Thyroid gland (tissue), 4 donors: ENCODE measurements at places on chromosomes 4 and X. TPM values are rescaled to one million over a fixed set of nuclear protein-coding genes. Genes with fewer than 3 reads are reported as not detected.

RNF150 gene
- 34.5 TPM for total RNA-seq

EFHC2 gene
- 6.2 TPM for total RNA-seq

XKRX gene
- total RNA-seq: 3.3 TPM

IQSEC2 gene
- 17.2 TPM for total RNA-seq

BCLAF3 gene
- total RNA-seq: 16.7 TPM

ATP1B4 gene
- not detected for total RNA-seq

CD40LG gene
- not detected for total RNA-seq

GABRA4 gene
- not detected for total RNA-seq

DNA sequence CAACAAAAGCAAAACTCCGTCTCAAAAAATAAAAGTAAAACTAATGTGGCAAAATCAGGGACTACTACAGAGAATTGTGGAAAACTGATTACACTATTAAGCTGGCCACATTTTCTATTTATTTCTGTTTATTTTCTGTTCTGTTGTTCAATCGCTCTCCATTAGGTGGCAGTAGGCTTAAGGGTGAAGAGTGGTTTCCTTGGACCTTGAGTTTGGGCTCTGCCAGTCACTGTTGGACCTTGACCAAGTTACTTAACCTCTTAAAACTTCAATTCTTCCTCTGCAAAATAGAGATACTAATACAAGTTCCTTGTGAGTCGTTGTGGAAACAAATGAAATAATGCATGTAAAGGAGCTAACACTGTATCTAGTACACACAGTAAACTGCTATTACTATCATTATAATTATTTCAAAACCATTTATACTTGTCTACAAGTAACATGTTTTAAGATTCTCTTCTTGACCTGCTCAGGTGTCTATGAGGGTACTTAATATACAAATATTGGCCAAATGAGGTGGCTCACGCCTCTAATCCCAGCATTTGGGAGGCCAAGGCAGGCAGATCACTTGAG lies 15.2 kb downstream of the HSD17B11 start:
- no peak overlapping the region for H3K27ac ChIP-seq
- no peak overlapping the region for H3K4me3 ChIP-seq
- H3K4me1 ChIP-seq: no peaks in the 10 kb centered on the region
- DNase-seq: peak; percentile 40

DNA sequence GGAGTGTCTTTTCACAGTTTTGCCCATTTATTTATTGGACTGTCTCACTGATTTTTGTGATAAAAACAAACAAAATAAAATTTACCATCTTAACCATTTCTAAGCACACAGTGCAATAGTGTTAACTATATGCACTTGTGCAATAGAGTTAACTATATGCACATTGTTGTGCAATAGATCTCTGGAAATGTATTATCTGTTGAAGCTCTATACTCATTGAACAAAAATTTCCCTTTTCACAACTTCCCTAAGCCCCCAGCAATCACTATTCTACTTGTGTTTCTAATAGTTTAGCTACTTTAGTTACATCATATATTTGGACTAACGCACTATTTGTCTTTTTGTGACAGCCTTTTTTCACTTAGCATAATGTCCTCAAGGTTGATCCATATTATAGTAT lies 59.7 kb upstream of the BEX4 start:
- H3K36me3 ChIP-seq: no peaks in the 10 kb centered on the region
- H3K4me3 ChIP-seq: no peak overlapping the region
- no peaks in the 10 kb centered on the region for H3K4me1 ChIP-seq
- DNase-seq: no peak
- H3K27me3 ChIP-seq: no peaks in the 10 kb centered on the region

- no peaks in the 10 kb centered on the region for H3K27me3 ChIP-seq
- H3K27ac ChIP-seq: no peak overlapping the region
- H3K36me3 ChIP-seq: no peaks in the 10 kb centered on the region
- no peak overlapping the region for H3K4me3 ChIP-seq
- H3K4me1 ChIP-seq: no peaks in the 10 kb centered on the region
Observed at GRCh38 chr4:30068234-30068633, 651.9 kb upstream of the PCDH7 start.

DNA sequence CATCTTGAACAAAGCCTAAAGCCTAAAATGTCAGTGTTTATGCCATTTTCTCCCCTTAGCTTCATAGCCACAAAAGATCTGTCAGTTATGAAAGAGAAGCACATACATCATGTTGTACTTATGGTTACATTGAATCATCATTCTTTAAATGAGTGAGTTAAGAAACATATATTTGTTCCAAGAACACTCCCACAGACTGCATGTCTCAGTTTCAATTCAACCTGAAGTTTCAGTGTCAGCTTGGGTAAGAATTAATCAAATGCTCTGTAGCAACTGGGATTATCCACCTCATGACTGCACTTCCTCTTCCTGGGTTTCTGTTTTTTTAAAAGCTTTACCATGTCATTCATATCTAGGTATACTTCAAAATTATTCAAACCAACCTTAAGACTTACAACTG lies 3.9 kb upstream of the TMPRSS11B start:
- no peak overlapping the region for H3K4me3 ChIP-seq
- no peak overlapping the region for H3K27ac ChIP-seq
- H3K4me1 ChIP-seq: no peaks in the 10 kb centered on the region
- no peaks in the 10 kb centered on the region for H3K27me3 ChIP-seq
- H3K36me3 ChIP-seq: no peaks in the 10 kb centered on the region
- DNase-seq: no peak

GRCh38 chr4:186693159-186693815 lies 30.4 kb downstream of the FAT1 start:
- peak; percentile 80 for DNase-seq
- no peak overlapping the region for H3K27ac ChIP-seq
- no peak overlapping the region for H3K4me3 ChIP-seq
- H3K27me3 ChIP-seq: no peaks in the 10 kb centered on the region
- H3K4me1 ChIP-seq: peaks cover 24% of the 10 kb centered on the region

DNA sequence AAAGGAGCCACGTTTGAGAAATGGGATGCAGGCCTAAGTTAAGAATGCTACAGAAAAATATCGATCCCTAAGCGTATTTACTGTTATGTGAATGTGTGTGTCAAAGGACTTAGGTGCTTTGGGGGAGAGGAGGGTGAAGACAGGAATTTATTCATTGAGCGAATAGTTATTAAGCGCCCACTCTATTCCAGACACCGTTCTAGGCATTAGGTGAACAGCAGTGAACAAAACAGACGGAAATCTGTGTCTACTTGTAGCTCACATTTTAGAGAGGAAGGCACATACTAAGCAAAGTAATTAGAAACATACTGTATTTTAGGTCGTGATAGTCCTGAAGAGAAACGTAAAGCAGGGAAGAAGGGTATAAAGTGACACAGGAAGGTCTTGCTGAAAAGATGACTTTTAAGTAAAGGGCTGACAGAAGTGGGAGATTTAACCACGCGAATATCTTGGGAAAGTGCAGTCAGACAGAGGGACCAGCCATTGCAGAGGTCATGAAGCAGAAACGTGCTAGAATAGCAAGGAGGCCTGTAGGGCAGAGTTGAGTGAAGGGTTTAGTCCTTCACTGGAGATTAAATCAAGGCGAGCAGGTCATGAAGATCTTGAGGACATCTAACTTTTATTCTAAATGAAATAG lies 541 bp downstream of the AIMP1 start:
- H3K36me3 ChIP-seq: no peaks in the 10 kb centered on the region
- H3K27me3 ChIP-seq: no peaks in the 10 kb centered on the region
- peak overlapping the region; percentile 58 for H3K4me3 ChIP-seq
- peaks cover 9% of the 10 kb centered on the region for H3K4me1 ChIP-seq
- DNase-seq: no peak
- peak overlapping the region; percentile 80 for H3K27ac ChIP-seq

- DNase-seq: no peak
- no peaks in the 10 kb centered on the region for H3K36me3 ChIP-seq
- no peaks in the 10 kb centered on the region for H3K27me3 ChIP-seq
- no peak overlapping the region for H3K27ac ChIP-seq
Observed at GRCh38 chrX:18002791-18003190, 141.7 kb upstream of the RAI2 start.

- no peak for DNase-seq
- H3K27me3 ChIP-seq: no peaks in the 10 kb centered on the region
- no peak overlapping the region for H3K27ac ChIP-seq
Observed at GRCh38 chr4:109648266-109648996, 54.8 kb downstream of the CASP6 start.

DNA sequence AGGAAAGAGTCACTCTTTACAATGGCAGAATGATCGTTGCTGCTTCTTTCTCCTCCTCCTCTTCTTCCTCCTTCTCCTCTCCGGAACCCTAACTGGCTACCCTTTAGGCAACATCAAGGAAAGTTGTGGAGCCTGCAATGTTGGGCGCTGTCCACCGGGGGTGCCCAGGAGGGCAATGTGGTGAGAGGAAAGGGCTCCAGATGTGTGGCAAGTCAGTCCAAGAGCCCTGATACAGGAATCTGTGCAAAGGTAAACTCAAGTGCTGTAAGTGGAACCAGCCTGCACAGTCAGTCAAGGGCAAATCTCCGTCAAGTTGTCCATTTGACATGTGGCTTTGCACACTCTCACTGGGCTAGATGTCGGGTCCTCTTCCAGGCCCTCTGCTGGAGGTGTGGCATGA lies 2.8 kb downstream of the RTL5 start:
- no peak overlapping the region for H3K27ac ChIP-seq
- H3K36me3 ChIP-seq: no peaks in the 10 kb centered on the region

- no peak for DNase-seq
- no peak overlapping the region for H3K4me3 ChIP-seq
- no peaks in the 10 kb centered on the region for H3K4me1 ChIP-seq
Observed at GRCh38 chrX:53330331-53330730, 48.9 kb upstream of the IQSEC2 start.

DNA sequence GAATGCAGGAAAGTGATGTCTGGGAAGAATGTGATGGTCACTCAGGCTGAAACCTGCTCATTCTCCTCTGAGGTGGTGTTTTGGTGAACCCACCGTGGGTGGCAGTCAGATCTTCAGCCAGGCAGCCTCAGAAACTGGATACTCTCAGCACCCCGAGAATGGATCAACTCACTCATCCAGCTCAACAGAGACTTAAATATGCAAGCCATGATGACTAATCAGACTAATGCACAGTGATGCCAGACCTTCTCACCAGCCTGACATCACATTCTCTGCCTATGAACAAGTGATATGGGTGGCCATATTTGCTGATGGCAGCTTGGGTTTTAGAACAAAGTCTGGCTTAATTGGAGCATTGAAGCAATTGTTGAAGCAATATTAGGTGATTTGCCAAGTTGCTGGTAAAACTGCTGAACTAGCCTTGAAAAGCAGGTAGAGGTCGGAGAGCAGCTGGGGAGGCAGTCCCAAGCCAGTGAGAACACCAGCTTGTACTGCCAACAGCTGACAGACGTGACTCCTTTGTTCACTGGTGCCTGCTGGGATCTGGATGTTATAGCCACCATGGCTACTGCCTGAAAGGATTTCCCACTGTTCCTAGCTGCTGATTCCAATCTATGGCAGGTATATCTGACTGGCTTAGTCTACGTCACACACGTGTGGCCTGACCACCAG lies 608.1 kb downstream of the MID1IP1 start:
- DNase-seq: no peak
- no peaks in the 10 kb centered on the region for H3K27me3 ChIP-seq
- no peaks in the 10 kb centered on the region for H3K36me3 ChIP-seq
- H3K27ac ChIP-seq: no peak overlapping the region
- no peak overlapping the region for H3K4me3 ChIP-seq

- H3K27me3 ChIP-seq: no peaks in the 10 kb centered on the region
- no peak overlapping the region for H3K4me3 ChIP-seq
- H3K4me1 ChIP-seq: no peaks in the 10 kb centered on the region
- no peak for DNase-seq
- no peak overlapping the region for H3K27ac ChIP-seq
Observed at GRCh38 chrX:107581923-107582322, 46.4 kb upstream of the PRPS1 start.

DNA sequence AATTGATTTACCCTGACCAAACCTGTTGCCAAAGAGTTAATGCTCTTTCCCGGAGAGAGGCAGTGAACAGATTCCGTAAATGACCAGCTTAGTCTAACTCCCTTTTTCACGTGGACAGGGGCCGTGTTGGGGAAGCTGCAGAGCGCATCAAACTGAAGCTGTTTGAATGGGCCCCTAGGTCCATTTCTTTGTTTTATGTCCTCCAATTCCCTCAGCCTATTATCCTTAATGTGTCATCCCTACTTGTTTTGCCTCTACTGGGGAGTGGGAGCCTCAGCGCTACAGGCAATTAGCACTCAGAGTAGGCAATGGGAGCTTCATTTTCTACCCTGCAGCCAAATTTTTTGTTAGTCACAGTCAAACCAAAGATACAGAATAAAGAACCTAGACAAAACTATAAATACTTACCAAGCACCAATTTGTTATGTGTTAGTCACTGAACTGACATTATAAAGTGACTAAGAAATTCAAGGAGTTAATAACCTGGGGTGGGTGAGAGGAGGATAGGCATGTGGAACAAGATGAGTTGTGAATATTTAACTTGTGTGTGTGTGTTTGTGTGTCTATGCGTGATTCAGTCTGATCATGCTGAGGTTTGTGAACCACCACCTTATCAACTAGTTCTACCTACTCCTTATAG lies 417.4 kb downstream of the PACRGL start:
- H3K27me3 ChIP-seq: no peaks in the 10 kb centered on the region
- H3K27ac ChIP-seq: no peak overlapping the region
- no peak for DNase-seq

- no peak overlapping the region for H3K27ac ChIP-seq
- no peak for DNase-seq
- no peaks in the 10 kb centered on the region for H3K27me3 ChIP-seq
- H3K4me1 ChIP-seq: no peaks in the 10 kb centered on the region
- H3K4me3 ChIP-seq: no peak overlapping the region
Observed at GRCh38 chrX:17082831-17083230, 136.4 kb downstream of the REPS2 start.

- H3K4me1 ChIP-seq: peaks cover 4% of the 10 kb centered on the region
- H3K27me3 ChIP-seq: no peaks in the 10 kb centered on the region
- no peaks in the 10 kb centered on the region for H3K36me3 ChIP-seq
- H3K27ac ChIP-seq: no peak overlapping the region
Observed at GRCh38 chrX:19955306-19955705, 35.6 kb downstream of the BCLAF3 start.

DNA sequence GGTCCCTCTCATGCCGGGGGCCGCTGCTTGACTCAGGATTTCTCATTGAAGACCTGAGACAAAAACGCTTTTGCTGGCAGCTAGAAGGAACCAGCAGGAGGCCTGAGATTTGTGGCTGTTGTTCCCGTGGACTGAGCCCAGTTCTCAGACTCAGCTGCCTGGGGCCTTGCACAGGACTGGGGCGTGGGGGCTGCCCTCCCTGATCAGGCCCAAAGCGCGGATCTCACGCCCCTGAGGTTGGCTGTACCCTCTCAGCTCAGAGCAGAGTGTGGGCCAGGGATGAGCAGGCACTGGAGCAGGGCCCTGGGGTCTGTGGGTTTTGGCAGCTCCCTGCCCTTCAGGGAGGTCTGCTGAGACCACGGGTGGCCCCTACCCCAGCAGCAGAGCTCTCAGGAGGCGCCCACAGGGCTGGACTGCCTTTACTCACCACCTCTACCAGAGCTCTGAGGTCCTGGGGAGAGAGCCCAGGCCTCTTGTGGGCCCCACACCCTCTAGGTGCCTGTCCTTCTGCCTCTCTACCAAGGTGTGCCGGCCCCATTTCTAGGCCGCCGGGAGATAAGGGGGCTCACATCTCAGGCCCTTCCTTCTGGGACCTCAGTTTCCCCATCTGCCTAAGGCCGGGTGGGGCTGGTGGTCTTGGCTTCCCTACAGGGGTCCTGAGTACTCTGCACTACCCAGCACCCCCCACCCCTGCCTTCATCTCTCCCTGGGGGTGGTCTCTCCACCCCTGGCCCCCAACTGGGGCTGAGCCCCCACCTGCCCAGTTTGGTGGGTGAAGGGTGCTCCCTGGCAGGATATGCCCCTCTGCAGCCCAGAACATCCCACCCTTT lies 5.6 kb downstream of the MSANTD1 start:
- DNase-seq: no peak
- H3K27me3 ChIP-seq: no peaks in the 10 kb centered on the region
- H3K27ac ChIP-seq: no peak overlapping the region
- no peaks in the 10 kb centered on the region for H3K36me3 ChIP-seq
